ENCODE measurements at places on chromosomes 16 and 17.
A peak's percentile ranks its signal among the peaks of the same experiment; 100 is the strongest.

- DNase-seq = no peak
Measured at GRCh38 chr17:66525338-66525737, 222.9 kb downstream of the PRKCA start.

- DNase-seq = peak; percentile 93
Measured at GRCh38 chr17:41695954-41696757, 7.5 kb downstream of the EIF1 start.

- peak; percentile 23 for DNase-seq
Measured at GRCh38 chr17:78342449-78343186, 17.3 kb downstream of the SOCS3 start.

- DNase-seq = no peak
Measured at GRCh38 chr16:19346335-19346922, 60.9 kb downstream of the CLEC19A start.

DNA sequence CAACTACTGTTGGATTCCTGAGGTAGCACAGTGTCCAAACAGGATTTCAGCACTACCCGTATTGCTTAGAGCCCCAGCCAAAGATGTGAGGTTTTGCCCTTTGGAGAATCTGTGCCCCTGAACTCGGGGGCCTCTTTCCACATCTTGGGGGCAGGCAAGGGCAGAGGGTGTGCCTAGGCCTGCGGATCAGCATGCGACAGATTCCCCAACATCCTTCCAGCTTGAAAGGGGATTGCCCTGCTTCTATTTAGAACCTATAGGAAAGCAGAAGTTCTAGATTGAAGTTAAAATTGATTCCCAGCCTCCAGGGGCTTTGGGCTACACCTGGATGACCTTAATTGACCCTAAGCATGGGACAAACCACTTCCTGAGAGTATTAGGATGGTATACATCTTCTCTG is 19.6 kb downstream of the NOD2 start:
- DNase-seq = no peak

GRCh38 chr17:80427366-80428282 is 12.7 kb downstream of the ENDOV start:
- DNase-seq = no peak

DNA sequence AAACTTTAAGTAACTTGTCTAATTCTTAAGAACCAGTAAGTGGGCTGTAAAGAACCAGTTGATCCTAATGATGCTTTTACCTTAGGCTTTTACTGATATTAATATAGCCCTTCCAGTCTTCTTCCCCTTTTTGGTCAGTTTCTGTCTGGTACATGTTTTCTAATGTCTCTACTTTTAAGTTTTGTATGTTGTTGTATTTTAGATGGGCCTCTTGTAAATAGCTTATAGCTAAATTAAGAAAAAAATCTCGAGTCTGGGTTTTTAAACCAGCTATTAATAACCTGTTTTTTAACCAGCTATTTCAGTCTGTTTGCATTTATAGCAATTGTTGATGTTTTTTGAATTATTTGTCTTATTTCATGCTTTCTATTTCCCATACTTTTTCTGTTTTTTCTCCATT is 79.0 kb downstream of the PITPNC1 start:
- no peak for DNase-seq

- peak; percentile 76 for DNase-seq
Measured at GRCh38 chr16:57447186-57447962, at the start of the genes CIAPIN1 and COQ9. TSS of gene CIAPIN1 (minus strand) at chr16:57447385. CDS start at chr16:57440928, 6,457 bp downstream. TSS of gene COQ9 (plus strand) at chr16:57447479. CDS start at chr16:57447506, 27 bp downstream.

GRCh38 chr16:72985995-72986394 is 61.9 kb downstream of the ZFHX3 start:
- DNase-seq = no peak

DNA sequence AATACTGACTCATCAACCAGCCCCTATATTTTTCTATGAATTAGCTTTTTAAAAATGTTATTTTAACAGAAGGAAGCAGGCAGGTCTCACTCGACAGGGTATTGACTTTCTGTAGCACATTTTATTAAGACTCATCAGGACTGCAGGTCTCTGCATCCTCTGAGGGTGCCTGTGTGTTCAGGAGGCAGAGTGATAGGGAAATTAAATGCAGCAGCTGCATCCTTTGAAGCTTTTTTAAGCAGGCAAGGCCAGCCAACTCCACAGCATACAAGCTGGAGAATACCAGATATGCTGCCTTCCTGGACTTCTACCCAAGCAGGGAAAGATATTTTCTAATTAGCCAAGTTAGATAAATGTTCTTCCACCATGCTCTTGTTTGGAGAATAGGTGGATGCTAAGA is 124.9 kb downstream of the WSCD1 start:
- no peak for DNase-seq

DNA sequence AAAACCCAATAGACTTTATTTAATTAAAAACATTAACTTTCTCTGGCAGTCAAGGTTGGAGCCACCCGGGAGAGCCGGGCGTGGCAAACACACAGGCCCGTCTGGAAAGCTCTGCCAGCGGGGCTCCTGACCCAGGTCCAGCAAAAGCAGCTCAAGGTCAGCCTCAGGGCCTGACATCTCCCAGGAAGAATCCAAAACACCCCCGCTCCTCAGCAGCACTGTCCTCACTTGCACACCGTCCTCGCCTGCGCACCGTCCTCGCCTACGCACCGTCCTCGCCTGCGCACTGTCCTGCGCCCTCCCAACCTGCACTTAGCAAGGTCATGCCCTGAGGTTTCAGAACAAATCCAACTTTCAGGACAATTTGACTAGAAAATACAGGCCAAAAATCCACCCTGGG is 31.4 kb upstream of the RPTOR start:
- no peak for DNase-seq

DNA sequence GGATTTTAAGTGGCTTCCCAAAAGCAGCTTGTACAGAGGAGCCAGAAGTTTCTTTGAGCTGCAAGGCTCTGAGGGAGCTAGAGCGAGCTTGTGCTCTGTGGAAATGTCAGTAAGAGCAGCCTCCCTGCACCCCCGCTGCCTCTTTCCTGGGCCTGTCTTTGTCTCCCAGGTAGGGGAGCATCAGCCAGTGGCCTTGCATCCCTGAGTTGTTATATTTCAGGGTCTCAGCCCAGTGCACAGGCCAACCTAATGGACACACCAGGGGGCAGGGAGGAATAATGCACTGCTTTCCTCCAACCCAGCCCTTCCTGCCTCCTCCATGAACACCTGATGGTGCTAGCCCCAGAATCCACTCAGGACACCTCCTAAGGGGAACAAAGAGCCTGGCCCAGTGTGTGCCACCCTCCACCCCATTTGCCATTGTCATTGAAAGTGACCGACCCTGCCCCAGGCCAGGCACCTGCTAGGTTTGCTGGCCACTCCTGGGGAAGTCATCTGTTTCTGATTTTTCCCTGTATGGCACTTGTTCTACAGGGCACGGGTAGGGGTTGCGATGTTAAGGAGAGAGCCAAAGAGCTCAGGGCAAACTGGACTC is 6.3 kb downstream of the TPPP3 start:
- no peak for DNase-seq

GRCh38 chr17:307741-308507 is 44.7 kb downstream of the RPH3AL start:
- DNase-seq = no peak

GRCh38 chr16:49952386-49952785 is 72.6 kb upstream of the CNEP1R1 start:
- DNase-seq = no peak

- DNase-seq = no peak
Measured at GRCh38 chr17:36900160-36900512, 37.1 kb upstream of the LHX1 start.

- no peak for DNase-seq
Measured at GRCh38 chr16:58654560-58655214, 25.1 kb upstream of the CNOT1 start.

DNA sequence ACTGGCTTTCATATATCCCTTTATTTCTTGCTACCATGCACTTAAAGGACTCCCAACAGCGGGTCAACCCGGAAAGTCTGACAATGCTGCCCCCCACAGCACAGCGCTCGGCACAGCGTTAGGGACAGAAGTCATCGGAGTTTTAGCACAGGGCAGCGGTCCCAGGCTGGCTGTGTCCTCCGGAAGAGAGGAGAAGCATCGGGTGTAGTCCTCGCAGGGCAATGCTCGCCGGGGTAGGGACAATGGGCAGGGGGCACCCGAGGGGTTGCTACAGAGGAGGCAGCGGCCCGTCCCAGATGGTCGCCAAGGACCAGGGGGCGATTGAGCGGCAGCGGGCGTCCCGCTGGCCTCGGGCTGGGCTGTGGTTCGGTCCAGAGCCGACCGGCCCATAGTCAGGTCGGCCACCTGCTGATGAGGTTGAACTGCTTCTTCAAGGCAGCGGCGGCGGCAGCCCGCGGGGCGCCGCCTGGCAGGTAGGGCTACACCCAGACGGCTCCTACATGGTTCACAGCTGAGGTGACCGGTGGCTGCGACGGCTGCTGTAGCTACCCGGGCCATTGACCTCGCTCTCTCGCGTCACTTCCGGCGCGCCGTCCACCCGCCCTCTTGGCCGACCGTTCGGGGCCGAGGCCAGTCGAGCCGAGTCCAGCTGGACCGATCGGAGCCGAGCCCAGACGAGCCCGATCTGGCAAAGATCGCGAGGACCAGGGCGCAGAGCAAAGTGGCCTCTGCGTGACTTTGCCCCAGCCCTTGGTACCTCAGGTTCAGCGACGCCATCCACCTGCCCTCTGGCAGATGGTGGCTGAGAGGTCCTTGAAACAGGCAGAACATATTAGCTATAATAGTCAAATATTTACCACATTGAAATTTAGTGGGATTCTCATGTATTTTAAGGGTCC is 4.7 kb upstream of the LCMT1 start:
- peak; percentile 67 for DNase-seq

DNA sequence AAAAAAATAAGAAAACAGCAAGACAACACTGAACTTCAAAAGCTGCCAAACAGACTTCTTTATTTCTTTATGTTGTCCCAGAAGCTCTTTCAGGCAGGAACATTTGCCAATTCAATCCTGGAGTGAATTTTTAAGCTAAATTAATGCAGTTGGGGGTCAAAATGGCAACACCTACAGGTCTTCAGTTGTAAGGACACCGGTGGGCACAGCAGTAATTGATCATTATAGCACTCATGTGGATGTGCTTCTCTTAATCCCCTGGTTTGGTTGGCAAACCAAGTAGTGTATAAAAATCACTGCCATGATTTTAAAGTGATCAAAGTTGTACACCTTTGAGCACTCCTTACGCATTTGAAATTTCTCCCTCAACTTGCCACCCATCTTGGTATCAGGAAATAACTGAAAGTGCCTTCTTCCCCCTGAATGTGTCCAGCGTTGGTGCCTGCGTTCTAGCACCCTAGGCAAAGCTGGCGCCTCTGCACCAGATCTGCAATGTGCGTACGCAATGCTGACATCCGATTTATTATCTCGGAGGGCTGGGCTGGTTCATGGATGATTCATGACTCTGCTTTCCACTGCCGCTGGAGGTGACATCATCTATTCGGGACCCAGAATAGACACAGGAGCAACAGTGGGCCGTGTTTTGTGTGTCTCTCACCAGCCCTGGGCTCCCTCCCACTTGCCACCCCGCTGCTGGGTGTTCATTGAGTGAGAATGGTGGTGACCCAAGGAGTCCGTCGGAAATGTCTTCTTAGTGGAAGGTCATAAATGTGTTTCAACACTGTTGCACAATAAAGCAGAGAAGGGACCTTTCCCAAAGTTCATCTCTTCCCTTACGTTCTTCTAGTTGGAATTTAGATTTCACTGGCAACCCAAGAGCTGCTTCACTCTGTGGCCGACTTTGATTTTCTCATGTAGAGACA is 203.4 kb downstream of the CCDC182 start:
- DNase-seq = no peak

DNA sequence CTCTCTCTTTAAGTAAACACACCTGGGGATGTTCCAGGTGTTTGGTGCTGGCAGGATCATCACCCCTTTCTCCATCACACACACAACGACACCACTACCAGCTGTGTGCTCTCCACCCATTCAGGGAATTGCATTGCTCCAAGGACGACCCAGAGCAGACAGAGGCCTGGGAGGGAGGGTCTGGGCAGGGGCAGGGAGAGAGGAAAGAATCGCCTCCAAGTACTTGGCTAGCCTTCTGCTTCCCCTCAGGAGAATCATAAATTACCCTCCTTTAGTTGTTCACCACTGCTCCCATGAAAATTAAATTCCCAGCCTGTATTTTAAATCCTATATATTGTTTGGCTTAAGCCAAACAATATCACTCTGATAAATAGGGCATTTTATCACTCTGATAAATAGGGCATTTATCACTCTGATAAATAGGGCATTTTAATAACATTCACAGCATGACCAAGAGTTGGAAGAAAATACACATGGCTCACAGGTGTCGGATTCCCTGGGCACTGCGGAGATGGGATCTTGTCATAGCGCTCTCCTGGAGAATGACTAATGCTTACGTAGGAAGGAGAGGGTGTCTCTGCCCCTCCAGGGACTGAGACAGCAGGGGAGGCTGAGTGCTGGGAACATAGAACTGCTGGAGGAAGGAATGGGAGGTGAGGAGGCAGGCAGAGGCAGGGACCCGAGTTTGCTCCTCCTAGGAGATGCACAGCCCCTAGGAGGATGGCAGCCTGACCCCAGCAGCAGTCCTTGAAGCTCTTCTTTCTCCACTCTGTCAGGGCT is 673.6 kb downstream of the HS3ST4 start:
- no peak for DNase-seq

DNA sequence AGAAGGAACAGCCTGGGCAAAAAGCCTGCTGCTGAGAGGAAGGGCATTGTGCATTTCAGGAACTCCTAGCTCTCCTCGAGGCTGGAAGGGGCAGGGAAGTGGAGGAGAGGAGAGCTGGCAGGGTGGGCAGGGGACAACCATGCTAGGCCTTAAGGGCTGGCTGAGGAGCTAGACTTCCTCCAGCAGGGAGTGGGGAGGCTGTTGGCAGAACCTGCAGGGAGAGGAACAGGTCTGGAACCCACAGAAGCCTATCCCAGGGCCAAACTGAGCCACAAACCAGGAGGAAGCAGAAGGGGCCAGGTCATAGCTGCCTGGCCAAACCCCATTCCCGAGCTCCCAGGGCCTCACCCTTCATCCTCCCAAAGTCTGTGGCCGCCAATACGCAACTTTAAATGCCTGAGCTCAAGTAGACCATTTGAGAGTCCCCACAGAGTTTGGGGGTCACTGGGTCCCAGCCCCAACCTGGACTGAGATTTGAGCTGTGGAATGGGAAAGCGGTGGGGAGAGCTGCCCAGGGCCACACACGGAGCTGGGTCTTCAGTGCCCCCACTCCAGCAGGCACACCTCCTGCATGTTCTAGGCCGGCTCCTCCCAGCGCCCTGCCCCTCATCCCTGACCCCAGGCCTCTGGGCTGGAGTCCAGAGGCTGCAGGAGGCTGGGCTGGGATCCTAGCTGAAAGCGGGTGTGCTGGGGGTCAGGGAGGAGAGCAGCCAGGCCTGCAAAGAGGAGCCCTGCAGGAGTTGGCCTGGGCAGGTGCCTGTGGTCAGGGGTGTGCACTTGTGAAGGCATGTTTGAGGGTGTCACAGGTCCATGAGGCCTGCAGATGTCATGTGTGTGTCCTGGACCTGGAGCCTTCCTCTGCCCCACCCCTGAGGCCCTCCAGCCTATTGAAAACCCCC is 4.5 kb downstream of the CDH5 start:
- DNase-seq = no peak

DNA sequence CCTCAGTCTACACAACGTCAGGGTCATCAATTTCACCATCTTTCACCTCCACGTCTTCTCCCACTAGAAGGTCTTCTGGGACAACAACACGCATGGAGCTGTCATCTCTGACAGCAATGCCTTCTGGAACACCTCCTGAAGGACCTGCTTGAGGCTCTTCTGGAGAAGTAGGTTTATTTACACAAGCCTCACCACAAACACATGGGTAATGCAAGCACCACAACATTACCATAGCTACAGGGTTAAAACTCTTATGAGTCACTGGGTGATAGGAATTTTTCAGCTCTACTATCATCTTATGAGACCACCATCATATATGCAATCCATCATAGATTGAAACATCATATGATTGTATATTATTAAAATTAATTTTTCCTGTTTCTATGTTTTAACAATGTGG is 215.4 kb downstream of the CHD9NB start:
- DNase-seq = no peak

Measured in AML-193 (cell line).